H9 (cell line): ENCODE measurements at places on chromosomes 11 and 22. TPM values are rescaled to one million over a fixed set of nuclear protein-coding genes. Genes with fewer than 3 reads are reported as not detected.

HSPB2 gene
- 0.22 TPM in 1 of 2 replicates, not detected in the other for total RNA-seq

YPEL4 gene
- 0.13 TPM in 1 of 2 replicates, not detected in the other for total RNA-seq

OR56A1 gene
- 0.07 TPM in 2 replicates for total RNA-seq

IL18BP gene
- 10.2 and 10.6 TPM in 2 replicates for total RNA-seq

LRRC74B gene
- not detected in 2 replicates for total RNA-seq

PRRG4 gene
- 1.2 TPM in 2 replicates for total RNA-seq

MMP11 gene
- total RNA-seq = 4.9 and 5.3 TPM in 2 replicates

DNA sequence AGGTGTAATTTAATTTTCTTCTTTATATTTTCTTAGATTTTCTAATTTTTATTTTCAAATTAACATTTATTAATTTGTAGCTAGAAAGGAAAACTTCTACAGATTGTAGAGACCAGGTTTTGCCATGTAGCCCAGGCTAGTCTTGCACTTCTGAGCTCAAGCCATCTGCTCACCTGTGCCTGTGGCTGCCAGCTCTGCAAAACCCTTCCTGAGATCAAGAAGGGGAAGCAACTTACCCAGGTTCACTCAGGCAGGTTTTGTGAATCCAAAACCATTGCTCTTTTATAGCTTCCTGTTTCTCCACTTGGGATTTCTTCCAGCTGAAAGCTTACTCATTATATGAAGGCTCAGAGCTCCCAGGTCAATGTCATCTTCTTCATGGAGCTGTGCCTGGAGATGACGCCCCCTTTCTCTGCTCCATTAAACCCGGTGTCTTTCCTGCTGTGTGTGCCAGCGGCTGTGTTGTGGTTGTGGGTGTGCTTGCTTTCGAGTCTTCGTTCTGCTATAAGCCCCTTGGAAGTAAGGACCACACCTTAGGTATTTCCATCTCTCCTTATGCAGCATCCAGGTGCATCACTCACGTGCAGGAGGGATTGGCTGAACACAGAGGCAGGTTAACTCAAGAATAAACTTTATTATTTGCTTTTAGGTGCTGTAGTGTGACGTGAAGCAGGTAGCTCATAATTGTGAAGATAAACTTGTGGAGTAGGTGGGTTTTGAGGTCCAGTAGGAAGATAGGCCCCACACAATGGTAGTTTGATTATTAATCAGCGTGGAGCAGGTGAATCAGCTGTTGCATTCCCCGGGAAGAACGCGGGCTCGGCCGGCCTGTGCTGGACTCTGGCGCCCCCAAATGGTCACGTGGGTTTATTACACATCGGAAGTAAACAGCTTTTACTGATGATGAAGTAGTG, 42.2 kb upstream of the INCENP start:
- no peaks in the 10 kb centered on the region for H3K27me3 ChIP-seq
- no peaks in the 10 kb centered on the region; the same call in 1 of the 2 replicates for H3K36me3 ChIP-seq
- no peak overlapping the region for H3K4me3 ChIP-seq
- no peaks in the 10 kb centered on the region for H3K4me1 ChIP-seq
- peak; percentile 79 for DNase-seq

GRCh38 chr11:47201015-47201414, 13.8 kb upstream of the DDB2 start:
- no peak overlapping the region for H3K4me3 ChIP-seq
- no peaks in the 10 kb centered on the region for H3K27me3 ChIP-seq
- no peaks in the 10 kb centered on the region; the same call in 1 of the 2 replicates for H3K4me1 ChIP-seq
- no peak for DNase-seq
- no peaks in the 10 kb centered on the region for H3K36me3 ChIP-seq
- H3K27ac ChIP-seq = no peak overlapping the region

DNA sequence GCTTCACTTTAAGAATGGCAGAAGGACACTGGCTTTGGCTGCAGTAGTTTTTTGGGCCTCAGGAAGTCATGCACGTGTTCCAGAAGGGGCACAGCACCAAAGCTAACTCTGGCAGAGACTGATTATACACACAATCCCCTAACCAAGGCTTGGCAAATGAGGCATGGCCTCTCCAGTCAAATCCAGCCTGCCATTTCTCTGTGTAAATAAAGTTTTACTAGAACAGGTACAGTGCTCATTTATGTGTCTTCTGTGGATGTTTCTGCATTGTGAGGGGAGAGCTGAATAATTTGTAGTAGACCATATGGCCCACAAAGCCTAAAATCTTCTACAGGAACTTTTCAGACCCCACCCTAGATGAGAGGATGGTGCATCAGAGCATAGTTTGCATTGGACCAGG, 46.4 kb upstream of the MN1 start:
- no peak for DNase-seq
- H3K4me3 ChIP-seq = no peak overlapping the region
- peaks cover 9% of the 10 kb centered on the region; the same call in 2 of the 3 replicates for H3K36me3 ChIP-seq
- no peak overlapping the region for H3K27ac ChIP-seq

DNA sequence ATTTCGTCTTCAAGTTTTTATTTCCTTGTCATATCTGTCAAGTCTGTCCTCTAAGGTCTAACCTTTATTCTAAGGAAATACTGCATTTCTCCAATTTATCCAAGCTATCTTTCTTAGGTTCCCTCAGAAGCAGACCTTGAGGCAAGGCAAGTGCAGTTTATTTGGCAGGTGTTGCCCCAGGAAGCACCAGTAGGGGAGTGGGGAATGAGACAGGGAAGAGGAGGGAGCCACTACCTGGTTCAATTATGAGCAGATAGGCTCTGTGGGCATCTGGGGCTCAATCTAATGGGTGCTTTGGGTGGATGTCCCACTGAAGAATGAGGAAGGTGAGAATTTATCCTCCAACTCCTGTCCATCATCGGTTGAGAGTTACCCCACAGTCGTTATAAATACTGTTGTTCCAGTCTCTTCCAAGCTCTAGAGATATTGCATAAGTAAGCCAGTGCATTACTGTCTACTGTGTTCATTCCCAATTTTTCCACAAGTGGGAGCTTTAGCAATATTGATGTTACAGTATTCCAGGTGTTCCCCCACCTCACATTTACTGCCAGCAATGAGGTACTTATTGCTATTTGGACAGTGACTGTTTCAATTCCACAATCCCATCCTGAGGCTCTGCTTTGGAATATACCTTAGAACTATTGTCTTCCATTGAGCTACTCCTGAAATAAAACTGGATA, 154.9 kb upstream of the CEP126 start:
- no peaks in the 10 kb centered on the region for H3K27me3 ChIP-seq
- H3K36me3 ChIP-seq = peaks cover 17% of the 10 kb centered on the region
- no peak overlapping the region for H3K27ac ChIP-seq
- no peaks in the 10 kb centered on the region for H3K4me1 ChIP-seq
- no peak overlapping the region for H3K4me3 ChIP-seq
- DNase-seq = no peak

DNA sequence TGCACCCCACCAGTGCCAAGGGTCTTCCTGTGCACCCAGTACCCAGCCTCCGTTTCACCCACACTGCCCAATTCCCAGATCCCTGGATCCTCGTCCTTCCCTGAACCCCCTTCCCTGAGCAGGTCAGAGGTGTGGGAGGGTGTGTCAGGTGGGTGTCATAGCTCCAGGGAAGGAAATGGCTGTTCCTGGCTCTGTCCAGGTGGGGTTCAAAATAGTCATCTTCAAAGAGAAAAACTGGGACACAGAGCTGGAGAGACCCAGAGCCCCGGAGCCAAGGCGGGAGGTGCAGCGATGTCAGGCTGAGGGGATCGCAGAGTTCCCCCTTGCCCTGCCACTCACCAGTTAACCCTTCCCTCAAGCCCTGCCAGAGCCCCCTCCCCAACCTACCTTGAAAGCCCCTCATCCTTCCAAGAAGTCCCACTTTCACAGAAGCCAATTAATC, 698 bp downstream of the C1QTNF4 start:
- H3K27me3 ChIP-seq = peaks cover 10% of the 10 kb centered on the region; the same call in 1 of the 2 replicates
- DNase-seq = no peak
- no peaks in the 10 kb centered on the region for H3K4me1 ChIP-seq
- no peak overlapping the region for H3K27ac ChIP-seq
- peak overlapping the region; percentile 93 for H3K4me3 ChIP-seq

GRCh38 chr11:126815111-126815510, 185.5 kb downstream of the KIRREL3 start:
- no peaks in the 10 kb centered on the region for H3K36me3 ChIP-seq
- DNase-seq = no peak
- H3K27me3 ChIP-seq = no peaks in the 10 kb centered on the region
- peaks cover 5% of the 10 kb centered on the region for H3K4me1 ChIP-seq
- H3K4me3 ChIP-seq = no peak overlapping the region

DNA sequence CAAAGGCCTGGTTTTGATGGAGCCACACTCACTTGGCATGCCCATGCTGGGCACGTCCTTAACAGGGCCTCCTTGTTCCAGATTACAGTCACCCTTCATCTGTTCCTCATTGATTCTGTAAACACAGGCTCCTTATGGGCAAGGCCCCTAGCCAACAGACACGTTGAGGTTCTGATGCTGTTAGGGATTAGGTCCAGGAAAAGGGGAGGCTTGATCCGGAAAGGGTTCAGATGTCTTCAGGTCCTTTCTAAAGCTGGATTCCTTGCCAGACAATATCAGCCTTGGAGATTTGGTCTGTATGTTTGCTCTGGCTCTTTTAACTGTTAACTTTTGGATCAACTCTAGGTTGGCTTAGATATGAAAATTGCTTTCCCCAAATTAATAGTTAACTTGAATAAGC, 46.9 kb upstream of the PRSS23 start:
- H3K4me3 ChIP-seq = no peak overlapping the region
- no peaks in the 10 kb centered on the region for H3K27me3 ChIP-seq
- no peak overlapping the region for H3K27ac ChIP-seq
- H3K4me1 ChIP-seq = no peaks in the 10 kb centered on the region
- no peaks in the 10 kb centered on the region for H3K36me3 ChIP-seq
